Fibroblast of mammary gland (primary cell): ENCODE measurements at places on chromosomes 5 and 9.
A peak's percentile ranks its signal among the peaks of the same experiment; 100 is the strongest.

DNA sequence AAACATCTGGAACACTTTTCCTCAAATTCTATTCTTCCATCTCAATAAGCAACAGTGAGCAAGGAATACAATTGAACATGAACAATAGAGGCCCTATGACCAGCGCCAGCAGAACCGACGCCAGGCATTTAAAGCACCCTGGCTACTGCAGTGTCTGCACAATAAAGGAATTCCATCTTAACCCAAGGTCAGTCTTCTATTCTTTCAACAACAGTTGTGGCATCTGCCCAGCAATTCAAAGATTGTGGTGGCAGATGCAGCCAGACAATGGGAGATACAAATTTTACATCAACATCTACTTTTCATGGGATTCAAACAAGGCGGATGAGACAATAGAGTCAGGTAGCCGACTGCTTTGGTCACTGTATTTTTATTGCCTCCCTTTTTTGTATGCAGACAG lies 65.9 kb downstream of the ELL2 start:
- no peak for DNase-seq

- DNase-seq, result peak; percentile 51
Measured at GRCh38 chr9:14111696-14112095, 202.2 kb downstream of the NFIB start.

GRCh38 chr9:113875459-113876150 lies 504 bp upstream of the ZNF618 start:
- no peak for DNase-seq

DNA sequence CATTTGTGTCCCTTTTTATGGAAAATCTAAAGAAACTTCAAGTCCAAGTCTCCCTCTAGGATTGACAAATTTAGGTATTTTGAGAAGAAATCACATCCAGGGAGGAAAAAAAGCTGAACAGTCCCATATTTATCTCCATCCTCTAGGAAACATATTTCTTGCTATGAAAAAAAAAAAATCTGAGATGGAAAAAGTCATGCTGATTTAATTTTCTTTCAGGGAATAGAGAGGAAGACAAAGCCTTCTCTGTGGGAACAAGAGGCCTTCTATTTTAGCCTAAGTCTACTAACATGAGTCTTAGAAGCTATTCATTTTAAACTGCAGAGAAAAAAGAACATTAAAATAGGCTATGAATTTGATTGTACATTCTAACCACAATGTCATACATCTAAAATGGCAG lies 63.1 kb upstream of the CDK5RAP2 start:
- DNase-seq, result no peak

DNA sequence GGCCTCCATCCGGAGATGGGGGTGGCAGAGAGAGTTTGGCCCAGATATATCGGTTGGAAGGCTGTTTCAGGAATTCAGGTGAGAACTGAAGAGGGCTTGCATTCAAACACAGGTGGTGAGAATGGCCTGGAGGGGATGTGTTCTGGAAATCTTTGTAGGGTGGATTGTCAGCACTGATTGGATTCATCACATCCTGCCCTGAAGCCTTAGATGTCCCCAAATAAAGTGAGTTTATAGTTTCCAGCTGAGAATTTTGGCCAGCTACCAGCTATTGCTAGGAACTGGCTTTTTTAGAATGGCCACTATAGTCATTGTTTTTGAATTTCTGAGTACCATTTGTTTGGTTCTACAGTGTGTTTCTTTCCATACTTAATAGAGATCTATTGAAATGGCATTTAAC lies 46.1 kb upstream of the ANKH start:
- peak; percentile 71 for DNase-seq
